ENCODE measurements at places on chromosomes 4 and X. TPM values are rescaled to one million over a fixed set of nuclear protein-coding genes. Genes with fewer than 3 reads are reported as not detected.

Gene SUPT20HL1
- total RNA-seq = not detected

DNA sequence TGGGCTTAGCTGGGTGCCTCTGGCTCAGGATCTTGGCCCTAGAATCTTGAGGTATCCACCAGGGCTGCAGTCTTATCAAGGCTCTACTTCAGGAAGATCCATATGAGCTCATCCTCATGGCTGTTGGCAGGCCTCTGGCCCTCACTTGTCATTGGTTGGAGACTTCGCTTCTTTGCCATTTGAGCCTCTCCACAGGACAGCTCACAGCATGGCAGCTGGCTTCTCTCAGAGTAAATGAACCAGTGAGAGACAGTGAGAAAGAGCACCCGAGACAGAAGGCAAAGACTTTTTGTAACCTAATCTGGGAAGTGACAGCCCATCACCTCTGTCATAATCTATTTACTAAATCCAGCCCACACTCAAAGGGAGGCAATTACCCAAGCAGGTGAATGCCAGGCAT lies 236.8 kb downstream of the GPAT3 start:
- H3K27ac ChIP-seq = no peak overlapping the region
- peaks cover 28% of the 10 kb centered on the region for H3K27me3 ChIP-seq
- H3K4me1 ChIP-seq = no peaks in the 10 kb centered on the region
- no peak overlapping the region for H3K4me3 ChIP-seq

DNA sequence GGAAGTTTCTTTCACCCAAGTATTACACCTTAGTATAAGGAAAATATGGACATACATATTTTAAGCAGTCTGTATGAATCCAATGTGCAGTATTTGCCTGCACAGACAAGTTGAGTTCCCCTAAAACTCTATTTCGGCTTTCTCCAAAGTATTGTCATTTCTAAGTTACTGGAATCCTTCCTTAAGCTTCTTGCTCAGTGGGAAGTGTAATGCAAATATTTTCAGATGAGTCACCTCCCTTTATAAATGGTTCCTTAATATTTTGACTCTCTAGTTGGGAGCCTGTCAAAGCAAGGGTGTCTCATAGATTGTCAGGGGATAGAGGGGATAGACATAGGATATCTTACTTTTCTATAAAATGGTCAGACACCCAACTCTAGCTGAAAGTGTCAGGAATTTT lies 178.6 kb downstream of the NAA11 start:
- DNase-seq = no peak
- no peaks in the 10 kb centered on the region for H3K36me3 ChIP-seq
- H3K4me3 ChIP-seq = no peak overlapping the region

DNA sequence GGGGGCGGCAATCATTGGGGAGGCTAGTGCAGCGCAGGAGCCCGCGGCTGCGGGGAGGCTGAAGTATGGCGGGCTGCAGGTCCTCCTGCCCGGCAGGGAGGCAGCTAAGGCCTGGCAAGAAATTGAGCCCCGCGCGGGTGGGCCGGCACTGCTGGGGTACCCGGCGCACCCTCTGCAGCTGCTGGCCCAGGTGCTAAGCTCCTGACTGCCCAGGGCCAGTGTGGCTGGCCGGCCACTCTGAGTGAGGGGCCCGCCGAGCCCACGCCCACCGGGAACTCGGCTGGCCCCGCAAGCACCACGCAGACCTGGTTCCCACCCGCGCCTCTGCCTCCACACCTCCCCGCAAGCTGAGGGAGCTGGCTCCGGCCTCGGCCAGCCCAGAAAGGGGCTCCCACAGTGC lies 94.9 kb downstream of the SLC39A8 start:
- peaks cover 7% of the 10 kb centered on the region for H3K27me3 ChIP-seq
- no peak for DNase-seq
- H3K4me3 ChIP-seq = no peak overlapping the region
- no peak overlapping the region for H3K27ac ChIP-seq
- peaks cover 26% of the 10 kb centered on the region for H3K4me1 ChIP-seq
- no peaks in the 10 kb centered on the region for H3K36me3 ChIP-seq

GRCh38 chr4:38313999-38314561 lies 349.9 kb upstream of the KLF3 start:
- peaks cover 38% of the 10 kb centered on the region for H3K4me1 ChIP-seq
- peak overlapping the region; percentile 51 for H3K27ac ChIP-seq
- H3K4me3 ChIP-seq = no peak overlapping the region
- DNase-seq = no peak
- H3K36me3 ChIP-seq = no peaks in the 10 kb centered on the region

Gene STPG2
- total RNA-seq = not detected

DNA sequence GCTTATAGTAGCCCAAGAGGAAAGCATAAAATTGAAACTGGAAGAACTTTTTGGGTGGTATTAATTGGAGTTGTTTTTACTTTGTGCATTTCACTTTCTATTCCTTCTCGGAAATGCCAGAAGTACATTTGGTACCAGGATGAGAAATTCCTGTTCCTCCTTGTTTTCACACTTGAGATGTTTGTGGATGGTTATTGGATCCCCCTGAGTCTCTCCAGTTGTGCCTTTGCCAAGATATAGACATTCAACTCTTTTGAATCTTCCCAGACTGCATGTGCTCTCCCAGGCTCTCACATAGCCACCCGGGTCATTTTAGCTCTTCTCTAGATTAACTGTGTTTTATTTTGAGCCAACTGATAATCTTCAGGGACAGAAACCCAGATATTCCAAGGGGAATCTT lies 120.5 kb downstream of the AFF1 start:
- H3K36me3 ChIP-seq = peaks cover 16% of the 10 kb centered on the region
- H3K4me3 ChIP-seq = no peak overlapping the region
- peaks cover 37% of the 10 kb centered on the region for H3K4me1 ChIP-seq
- H3K27me3 ChIP-seq = no peaks in the 10 kb centered on the region

DNA sequence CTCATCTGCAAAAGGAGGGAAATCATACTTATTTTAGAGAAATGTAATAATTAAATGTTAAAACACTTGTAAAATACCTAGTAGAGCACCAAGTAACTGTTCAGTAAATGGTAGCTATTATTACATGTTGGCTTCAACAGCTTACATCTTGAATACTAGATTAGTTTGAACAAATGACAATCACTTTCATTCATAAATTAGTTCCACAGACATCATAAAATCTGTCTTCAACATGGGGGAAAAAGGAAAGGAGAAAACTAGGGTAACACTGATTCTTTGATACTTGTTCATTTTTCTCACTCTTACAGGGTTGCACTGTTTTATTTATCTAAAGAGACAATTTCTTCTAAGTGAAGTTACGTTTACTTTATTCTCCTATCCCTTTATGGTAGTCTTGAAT lies 51.7 kb downstream of the CHM start:
- DNase-seq = no peak
- peaks cover 30% of the 10 kb centered on the region for H3K4me1 ChIP-seq
- no peak overlapping the region for H3K27ac ChIP-seq
- H3K4me3 ChIP-seq = no peak overlapping the region
- H3K27me3 ChIP-seq = no peaks in the 10 kb centered on the region

DNA sequence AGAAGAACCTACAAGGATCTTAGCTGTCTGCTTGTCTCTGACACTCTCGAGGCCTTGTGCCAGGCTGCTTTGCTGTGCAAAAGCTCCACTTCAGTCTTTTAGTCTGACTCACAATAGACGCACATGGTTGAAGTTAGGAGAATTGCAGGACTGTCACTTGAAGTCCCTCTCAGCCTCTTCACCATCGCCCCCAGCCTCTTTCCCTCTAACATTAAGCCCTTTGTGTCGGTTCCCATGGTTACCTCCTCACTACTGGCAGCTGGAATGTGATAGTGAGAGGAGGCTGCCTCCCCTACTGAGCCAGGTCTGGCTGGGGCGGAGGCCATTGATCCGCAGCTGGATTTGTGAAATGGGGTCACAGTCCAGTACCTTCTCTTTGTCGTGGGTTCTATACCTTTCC lies 201.8 kb downstream of the SOWAHB start:
- H3K4me1 ChIP-seq = peaks cover 12% of the 10 kb centered on the region
- no peak overlapping the region for H3K4me3 ChIP-seq
- no peaks in the 10 kb centered on the region for H3K36me3 ChIP-seq
- no peaks in the 10 kb centered on the region for H3K27me3 ChIP-seq
- DNase-seq = no peak

DNA sequence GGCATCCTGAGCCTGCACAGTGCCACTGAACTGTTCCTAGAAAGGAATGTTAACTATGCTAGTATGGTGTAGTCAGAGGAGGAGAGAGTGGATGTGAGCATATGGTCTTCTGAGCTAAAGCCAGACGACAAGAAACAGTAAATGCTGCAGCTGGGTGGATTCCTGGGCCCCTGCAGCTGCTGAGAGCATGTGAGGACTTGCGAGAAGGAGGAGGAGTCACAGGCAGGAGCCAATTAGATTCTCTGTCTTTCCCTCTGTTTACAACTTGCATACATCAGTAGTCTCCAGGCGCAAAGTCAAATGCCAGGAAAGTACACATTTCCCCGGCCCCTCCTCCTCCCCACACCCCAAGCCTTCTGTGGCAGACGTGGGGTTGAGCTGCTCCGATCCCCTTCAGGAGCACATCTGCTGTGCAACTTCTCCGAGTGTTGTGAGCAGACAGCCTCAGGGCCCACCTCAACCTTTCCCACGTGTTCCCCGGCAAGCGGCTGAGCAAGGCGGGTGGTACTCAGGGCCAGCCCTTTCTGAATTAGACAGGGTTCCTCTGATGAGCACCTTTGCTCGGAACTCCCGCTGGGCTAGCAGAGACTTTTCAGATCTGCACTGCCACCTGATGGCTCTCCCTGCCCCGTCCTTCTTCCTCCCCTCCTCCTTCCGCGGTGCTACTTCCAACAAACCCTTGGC lies 108.7 kb upstream of the ATP6AP2 start:
- no peaks in the 10 kb centered on the region for H3K36me3 ChIP-seq
- peak overlapping the region; percentile 72 for H3K27ac ChIP-seq
- H3K27me3 ChIP-seq = no peaks in the 10 kb centered on the region
- H3K4me3 ChIP-seq = peak overlapping the region; percentile 35
- no peak for DNase-seq

Gene GJB1
- not detected for total RNA-seq

GRCh38 chr4:22787753-22788375 lies 95.1 kb downstream of the GBA3 start:
- H3K27ac ChIP-seq = no peak overlapping the region
- H3K4me3 ChIP-seq = no peak overlapping the region
- H3K36me3 ChIP-seq = no peaks in the 10 kb centered on the region

GRCh38 chr4:107006218-107006617 lies 29.9 kb downstream of the DKK2 start:
- peaks cover 35% of the 10 kb centered on the region for H3K4me1 ChIP-seq
- H3K27ac ChIP-seq = peak overlapping the region; percentile 9
- H3K36me3 ChIP-seq = peaks cover 24% of the 10 kb centered on the region
- H3K4me3 ChIP-seq = no peak overlapping the region

- H3K36me3 ChIP-seq = no peaks in the 10 kb centered on the region
- no peak for DNase-seq
- peaks cover 13% of the 10 kb centered on the region for H3K27me3 ChIP-seq
- no peaks in the 10 kb centered on the region for H3K4me1 ChIP-seq
Measured at GRCh38 chr4:28001698-28002097, 1141.1 kb downstream of the STIM2 start.

DNA sequence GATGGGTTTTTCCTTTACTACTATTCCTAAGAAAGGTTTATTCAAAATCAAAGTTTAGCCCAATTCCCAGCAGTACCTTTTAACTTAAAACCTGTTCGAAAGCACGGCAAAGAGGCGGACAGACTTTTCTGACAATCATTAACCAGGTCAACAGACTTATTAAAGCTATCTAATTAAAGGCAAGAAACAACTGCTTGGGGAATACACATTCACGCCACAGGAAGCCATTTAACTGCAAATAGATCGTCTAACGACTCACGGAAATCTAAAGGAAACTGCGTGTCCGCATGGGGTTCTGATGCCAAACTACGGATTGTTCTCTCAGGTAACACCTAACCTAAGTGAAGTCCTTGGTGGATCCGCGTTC lies 663 bp upstream of the USP53 start:
- peak overlapping the region; percentile 87 for H3K4me3 ChIP-seq
- no peak for DNase-seq
- no peaks in the 10 kb centered on the region for H3K27me3 ChIP-seq

Gene TRAPPC11
- total RNA-seq = 43.0 TPM

Gene FAM47A
- total RNA-seq = not detected

DNA sequence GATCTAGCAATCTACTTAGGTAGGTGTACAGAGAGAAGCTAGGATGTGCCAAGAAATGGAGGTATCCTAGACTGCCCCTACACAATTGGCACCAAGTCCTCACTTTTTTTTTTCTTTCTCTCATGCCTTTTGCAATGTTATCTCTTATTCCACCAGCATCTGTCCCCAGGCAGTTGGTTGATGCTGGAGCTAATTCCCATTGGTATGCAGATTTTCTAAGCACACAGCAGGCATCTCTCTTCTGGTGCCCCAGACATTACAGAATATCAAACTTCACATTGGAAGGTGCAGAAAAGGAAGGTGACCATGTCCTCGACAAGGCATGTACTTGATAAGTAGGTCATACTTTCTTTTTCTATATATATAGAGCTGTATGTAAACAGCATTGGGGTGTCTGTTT lies 21.6 kb downstream of the LUZP4 start:
- no peak overlapping the region for H3K27ac ChIP-seq
- H3K4me3 ChIP-seq = no peak overlapping the region
- DNase-seq = no peak
- H3K36me3 ChIP-seq = no peaks in the 10 kb centered on the region
- peaks cover 19% of the 10 kb centered on the region for H3K27me3 ChIP-seq

DNA sequence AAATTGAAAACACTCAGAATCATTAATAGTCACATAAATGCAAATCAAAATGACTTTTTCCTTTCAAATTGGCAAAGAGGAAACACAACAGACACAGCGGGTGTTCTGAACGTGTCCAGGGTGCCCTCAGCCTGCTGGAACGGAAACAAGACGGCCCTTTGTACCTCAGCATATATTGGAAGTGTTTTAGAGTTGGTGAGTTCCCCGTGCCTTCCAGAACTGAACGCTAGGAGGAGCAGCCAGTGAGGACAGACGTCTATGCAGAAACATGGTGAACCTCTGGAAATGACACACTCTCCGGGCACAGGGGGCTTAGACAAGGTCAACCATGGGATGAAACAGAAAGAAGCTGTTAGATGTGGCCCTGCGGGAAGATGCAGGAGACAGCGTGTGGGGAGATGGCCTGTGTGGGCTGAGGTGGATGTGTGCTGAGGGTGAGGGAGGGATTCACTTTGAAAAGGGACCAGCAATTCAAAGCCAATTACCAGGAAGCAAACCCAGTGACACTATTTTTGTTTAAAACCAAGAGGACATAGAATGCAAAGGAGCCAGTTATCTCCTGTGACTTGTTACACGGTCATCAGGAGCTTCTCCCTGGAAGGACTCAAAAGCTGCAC lies 40.4 kb downstream of the RNF212 start:
- no peaks in the 10 kb centered on the region for H3K36me3 ChIP-seq
- H3K4me1 ChIP-seq = peaks cover 3% of the 10 kb centered on the region
- no peak for DNase-seq
- H3K4me3 ChIP-seq = no peak overlapping the region

All from osteocyte (in vitro differentiated cells).